NCI-H1092 (cell line): ENCODE measurements at places on chromosomes 2 and 18.

- no peak for DNase-seq
Observed at GRCh38 chr2:1079873-1080799, 129.5 kb downstream of the SNTG2 start.

- DNase-seq = no peak
Observed at GRCh38 chr2:191622374-191623320, 55.3 kb upstream of the NABP1 start.

- DNase-seq = no peak
Observed at GRCh38 chr2:128930101-128930500, 611.4 kb upstream of the HS6ST1 start.

GRCh38 chr2:148928395-148928794, 53.4 kb downstream of the KIF5C start:
- DNase-seq = peak; percentile 42

- no peak for DNase-seq
Observed at GRCh38 chr2:141392517-141393213, 738.2 kb downstream of the LRP1B start.

DNA sequence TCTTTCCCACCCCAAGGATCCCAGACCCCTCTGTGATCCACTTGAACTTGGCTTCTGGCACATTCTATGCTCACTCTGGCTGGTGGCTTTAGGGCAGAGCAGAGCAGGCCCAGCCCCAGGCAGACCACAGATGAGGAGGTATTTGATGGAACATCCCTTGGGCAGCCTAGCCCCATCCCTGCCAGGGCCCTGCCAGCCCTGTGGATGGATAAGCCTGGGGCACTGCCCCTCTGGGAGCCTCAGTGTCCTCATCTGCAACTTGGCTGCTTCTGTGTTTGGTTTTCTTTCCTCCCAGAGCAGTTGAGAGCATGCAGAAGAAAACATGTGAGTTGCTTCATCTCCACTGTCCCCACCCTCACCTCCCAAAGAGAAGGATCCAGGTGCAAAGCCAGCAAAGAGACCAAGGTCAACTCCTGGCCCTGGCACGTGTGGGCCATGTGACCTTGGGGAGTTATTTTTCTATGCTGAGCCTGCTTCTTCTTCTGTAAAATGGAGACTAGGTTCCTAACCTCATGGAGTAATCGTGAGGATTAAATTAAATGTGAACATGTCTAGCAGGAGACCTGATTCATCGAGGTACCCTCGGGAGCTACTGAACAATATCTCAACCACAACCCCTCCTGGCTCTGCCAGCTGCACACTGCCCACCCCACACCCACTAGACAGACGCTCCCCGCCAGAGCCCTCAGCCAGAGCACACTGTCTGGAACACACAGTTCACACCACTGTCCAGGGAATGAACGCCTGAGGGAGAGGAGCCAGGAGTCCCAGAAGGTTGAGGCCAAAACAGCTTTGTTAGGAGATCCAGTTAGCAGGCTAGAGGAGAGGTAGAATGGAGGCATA, 14.6 kb upstream of the TNS1 start:
- no peak for DNase-seq

DNA sequence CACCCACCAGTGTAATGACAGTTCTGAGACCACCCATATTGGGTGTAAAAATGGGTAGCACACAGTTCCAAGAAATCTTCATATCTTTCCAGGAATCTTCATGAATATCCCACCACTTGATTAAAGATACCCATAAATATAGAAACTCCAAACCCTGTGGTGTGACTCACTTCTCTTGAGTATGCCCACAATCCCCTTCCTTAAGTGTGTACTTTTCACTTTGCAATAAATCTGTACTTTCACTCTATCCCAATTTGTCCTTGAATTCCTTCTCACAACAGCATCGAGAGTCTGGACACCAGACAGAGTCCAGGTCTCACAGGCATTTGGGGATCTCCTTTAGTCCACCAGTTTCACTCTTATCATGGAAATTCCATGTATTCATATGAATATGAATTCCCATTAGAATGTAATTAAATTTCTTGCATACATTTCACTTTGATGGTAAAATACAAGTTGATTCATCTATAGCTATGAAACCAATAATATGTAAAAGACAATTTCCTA, 287.0 kb upstream of the SESTD1 start:
- DNase-seq = no peak

- DNase-seq = no peak
Observed at GRCh38 chr2:64939332-64939917, 49.8 kb upstream of the SLC1A4 start.
